ENCODE measurements at places on chromosomes 5 and 9. TPM values are rescaled to one million over a fixed set of nuclear protein-coding genes. Genes with fewer than 3 reads are reported as not detected.

DNA sequence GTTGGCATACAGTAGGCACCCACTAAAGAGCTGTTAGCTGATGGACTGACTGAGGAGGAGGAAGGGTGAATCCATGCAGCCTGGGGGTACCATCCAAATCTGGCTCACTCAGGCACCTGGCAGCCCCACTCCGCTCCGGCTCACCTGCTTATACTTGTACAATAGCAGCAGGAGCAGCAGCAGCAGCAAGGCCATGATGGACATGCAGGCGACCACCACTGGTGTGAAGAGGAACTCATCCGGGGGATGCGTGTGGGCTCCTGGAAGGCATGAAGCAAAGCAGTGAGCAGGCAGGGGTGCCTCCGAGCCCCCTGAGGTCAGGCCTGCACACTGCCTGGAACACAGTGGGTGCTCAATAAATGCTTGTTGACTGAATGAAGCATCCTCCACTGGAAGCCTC, 18.3 kb downstream of the CSF1R start:
- no peak overlapping the region for H3K4me3 ChIP-seq
- H3K4me1 ChIP-seq: peaks cover 15% of the 10 kb centered on the region
- H3K27ac ChIP-seq: no peak overlapping the region
- no peaks in the 10 kb centered on the region for H3K36me3 ChIP-seq

Gene DOCK8
- total RNA-seq: 0.93 TPM

DNA sequence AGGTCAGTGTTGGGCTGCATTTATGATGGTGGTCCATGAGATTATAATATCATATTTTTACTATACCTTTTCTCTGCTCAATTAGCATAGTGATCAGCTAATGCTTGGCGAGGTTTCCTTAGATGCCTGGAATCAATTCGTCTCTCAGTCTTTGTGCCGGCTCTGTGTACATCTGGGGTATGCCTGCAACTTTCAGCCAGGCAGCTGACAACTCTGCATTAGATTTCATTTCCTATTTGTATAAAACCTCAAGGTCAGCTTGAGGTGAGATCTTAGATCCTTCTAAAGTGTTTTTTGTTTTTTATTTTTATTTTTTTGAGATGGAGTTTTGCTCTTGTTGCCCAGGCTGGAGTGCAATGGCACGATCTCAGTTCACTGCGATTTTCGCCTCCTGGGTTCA, 86.8 kb downstream of the MELK start:
- H3K36me3 ChIP-seq: no peaks in the 10 kb centered on the region
- H3K27ac ChIP-seq: no peak overlapping the region
- H3K4me1 ChIP-seq: no peaks in the 10 kb centered on the region
- H3K4me3 ChIP-seq: no peak overlapping the region

Gene MCC
- total RNA-seq: 2.5 TPM

DNA sequence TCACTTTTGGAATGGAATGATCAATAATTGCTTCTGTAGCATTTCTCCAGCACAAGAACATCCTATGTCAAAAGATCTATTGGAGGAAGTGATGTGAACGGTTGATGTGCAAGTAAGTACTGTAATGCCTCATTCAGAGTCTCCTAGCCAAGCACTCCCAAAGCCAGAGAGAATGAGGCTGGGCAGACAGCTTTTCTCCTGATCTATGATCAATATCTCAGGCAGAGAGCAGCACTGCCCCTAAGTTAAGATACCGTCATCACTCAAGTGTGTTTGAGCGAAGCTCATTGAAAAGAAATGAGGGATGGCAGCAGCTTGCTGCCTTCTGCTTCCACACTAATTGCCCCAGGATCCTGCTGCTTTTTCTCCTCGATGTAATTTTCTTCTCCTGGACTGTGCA, 324.1 kb upstream of the GRAMD2B start:
- H3K27me3 ChIP-seq: no peaks in the 10 kb centered on the region
- H3K4me3 ChIP-seq: no peak overlapping the region
- H3K36me3 ChIP-seq: no peaks in the 10 kb centered on the region
- no peak overlapping the region for H3K27ac ChIP-seq

Gene LCN6
- not detected for total RNA-seq

DNA sequence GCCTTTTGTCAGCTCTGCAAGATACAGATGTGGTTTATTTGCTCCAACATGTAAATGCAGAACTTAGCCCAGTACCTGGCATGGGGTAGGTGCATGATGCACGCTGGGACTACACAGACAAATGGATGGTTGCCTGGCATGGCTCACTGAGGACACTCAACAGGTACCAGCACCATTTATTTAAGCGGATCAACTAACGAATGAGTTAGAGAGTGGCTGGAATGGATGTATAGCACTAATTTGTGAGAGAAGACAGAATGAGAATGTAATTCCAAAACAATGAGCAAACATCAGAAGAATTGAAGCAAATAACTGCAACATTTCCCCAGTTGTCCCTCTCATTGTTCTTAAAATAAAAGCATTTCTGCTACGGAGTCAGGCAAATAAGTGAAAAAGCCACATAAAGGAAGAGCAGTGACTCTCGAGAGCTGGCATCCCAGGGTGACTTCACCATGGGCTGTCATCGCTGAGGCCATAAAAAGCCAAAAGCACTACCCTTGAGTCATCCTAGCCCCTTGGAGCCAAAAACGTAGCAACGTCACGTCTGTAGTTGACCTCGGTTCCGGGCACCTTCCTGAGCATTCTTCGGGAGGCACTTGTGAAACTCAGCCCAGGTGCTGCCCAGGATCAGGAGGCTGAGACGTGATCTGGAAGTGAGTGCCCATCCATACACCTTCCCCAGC, 290.3 kb downstream of the NSG2 start:
- no peak overlapping the region for H3K4me3 ChIP-seq
- DNase-seq: no peak
- no peaks in the 10 kb centered on the region for H3K27me3 ChIP-seq
- no peaks in the 10 kb centered on the region for H3K36me3 ChIP-seq
- no peak overlapping the region for H3K27ac ChIP-seq

DNA sequence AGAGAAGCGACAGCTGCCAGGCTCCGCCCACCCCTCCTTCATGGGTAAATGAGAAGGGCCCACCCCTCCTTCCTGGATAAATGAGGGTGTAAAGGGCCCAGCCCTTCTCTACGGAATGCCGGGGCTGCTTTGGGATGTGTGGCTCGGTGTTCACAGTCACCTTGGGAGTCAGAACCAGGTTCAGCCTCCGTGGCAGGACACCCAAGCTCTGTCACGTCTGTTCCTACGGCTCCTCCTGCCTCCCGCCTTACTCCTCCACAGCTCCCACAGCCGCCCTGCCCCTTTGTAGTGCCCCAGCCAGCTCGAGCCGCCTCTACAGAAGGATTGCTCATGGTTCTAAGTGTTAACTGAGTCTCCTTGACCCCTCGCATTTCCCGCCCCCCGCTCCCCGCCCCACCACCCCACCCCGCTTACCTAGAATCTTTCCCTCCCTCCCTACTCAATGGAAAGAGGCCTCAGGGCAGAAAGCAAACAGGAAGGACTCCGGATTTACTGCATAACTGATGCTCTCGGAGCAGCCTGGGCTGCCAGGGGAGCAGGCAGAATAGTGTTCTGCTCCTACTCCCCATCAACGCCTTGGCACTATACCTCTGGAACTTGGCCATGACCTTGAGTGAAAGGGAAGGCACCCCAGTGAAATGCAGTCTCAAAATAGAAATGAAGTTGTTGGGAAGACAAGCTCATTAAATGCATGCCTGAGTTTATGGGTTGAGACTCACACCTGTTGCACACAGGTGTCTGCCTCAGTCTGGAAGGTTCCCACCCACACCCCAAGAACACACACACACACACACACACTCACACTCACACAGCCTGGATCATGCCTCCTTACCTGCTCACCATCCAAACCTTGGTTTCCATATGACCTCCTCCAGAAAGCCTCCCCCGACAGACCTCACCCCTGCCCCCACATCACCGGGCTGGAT, 59.6 kb downstream of the NEURL1B start:
- H3K4me1 ChIP-seq: peaks cover 24% of the 10 kb centered on the region
- H3K27me3 ChIP-seq: peaks cover 60% of the 10 kb centered on the region
- H3K36me3 ChIP-seq: no peaks in the 10 kb centered on the region
- DNase-seq: peak; percentile 84
- no peak overlapping the region for H3K27ac ChIP-seq

GRCh38 chr5:72651779-72652178, 144.6 kb upstream of the ZNF366 start:
- H3K4me3 ChIP-seq: no peak overlapping the region
- no peak for DNase-seq

DNA sequence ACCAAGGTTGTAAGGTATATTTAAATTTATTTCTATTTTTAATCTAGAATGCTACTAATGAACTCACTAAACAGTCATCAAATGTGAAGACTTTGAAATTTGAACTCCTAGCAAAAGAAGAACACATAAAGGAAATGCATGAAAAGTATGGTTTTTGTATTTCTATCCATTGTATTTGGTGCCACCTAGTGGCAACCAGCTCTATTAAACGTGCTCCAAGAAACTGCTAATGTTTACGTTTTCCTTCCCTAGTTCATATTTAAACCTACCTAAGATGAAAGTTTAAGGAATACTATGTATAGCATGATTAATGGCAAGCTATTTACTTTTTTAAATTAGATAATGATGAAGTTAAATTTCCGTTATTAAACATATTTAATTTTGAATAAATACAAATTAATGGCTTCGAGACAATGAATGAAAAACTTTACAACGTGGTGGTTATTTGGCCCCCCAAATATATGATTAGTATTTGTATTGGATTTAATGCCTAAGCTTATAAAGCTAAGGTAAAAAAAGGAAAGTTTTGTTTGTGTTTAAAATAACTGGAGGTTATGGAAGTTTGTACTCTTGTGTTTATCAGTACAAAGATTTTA, 115.9 kb upstream of the SH3GL2 start:
- no peaks in the 10 kb centered on the region for H3K4me1 ChIP-seq
- no peaks in the 10 kb centered on the region for H3K36me3 ChIP-seq
- DNase-seq: peak; percentile 68
- no peak overlapping the region for H3K4me3 ChIP-seq
- H3K27me3 ChIP-seq: no peaks in the 10 kb centered on the region

GRCh38 chr5:94690778-94691177, 72.3 kb downstream of the SLF1 start:
- H3K27ac ChIP-seq: no peak overlapping the region
- no peaks in the 10 kb centered on the region for H3K27me3 ChIP-seq
- H3K4me3 ChIP-seq: no peak overlapping the region
- H3K4me1 ChIP-seq: no peaks in the 10 kb centered on the region
- no peak for DNase-seq
